ENCODE measurements at places on chromosomes 4 and X.

DNA sequence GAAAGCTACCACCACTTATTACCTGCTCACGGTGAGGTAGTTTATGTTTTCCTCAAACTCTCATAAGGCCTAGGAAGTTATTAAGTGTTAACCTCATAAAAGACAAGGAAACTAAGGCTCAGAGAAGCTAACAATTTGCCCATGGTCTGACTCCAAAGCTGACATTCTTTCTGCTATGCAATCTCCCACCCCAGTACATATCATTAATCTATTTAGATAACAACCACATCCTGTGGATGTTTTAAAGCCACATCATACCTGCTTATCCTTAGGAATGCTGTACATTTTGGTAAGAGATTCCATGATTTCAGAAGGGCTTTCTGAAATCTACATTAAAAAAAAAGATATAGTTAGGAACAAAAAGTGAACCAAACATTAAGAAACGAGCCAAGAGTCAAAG is 55.4 kb downstream of the HUWE1 start:
- no peak for DNase-seq

GRCh38 chr4:41989994-41990364 is 351 bp upstream of the SLC30A9 start:
- no peak for DNase-seq

GRCh38 chr4:83093060-83093640 is 21.4 kb downstream of the PLAC8 start:
- no peak for DNase-seq

DNA sequence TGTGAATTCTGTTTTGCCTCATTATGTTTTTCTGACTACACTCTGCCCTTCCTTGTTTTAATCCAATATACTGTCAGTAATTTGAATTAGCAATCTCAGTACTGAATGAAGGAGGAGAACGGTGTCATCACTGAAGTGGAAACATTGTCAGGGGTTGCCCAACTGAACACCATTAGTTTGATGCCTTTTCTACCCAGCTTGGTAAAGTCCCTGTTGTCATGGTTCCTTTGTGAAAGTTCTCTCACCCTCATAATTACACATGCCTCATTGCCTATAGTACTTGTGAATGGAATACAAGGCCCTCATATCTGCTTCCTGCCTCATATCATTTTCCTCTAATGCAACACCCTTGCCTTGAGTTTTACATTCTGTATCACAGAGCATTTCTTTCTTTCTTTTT is 76.9 kb downstream of the RRAGB start:
- no peak for DNase-seq

- no peak for DNase-seq
Observed at GRCh38 chr4:93199492-93199891, 629.1 kb upstream of the ATOH1 start.

DNA sequence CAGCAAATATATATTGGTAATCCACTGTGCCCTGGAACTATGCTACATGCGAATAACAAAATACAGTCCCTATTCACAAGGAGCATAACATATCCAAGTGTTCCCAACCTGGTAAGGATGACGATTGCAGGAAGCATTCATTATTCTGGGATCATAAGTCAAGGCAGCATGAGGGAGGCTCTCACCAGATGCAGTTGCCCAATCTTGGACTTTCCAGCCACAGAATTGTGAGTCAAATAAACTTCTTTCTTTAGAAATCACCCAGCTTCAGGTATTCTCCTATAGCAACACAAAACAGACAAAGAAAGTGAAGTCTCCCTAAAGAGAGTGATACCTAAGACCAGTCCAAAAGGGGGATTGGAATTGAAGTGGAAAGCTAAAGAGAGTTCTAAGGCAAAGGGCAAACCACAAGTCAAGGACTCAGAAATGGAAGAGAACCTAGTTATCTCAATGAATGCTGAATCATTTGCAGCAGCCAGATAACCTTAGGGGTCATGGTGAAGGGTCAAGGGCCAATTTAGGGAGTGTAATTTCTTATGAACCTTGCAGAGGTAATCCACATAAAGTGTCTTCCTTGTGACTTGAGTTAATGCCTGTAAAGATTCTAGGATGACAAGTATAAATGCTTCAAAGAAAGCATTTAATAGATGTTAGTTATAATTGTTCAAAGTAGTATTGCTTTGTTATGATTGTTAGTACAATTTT is 103.1 kb upstream of the PCDH7 start:
- DNase-seq = no peak

DNA sequence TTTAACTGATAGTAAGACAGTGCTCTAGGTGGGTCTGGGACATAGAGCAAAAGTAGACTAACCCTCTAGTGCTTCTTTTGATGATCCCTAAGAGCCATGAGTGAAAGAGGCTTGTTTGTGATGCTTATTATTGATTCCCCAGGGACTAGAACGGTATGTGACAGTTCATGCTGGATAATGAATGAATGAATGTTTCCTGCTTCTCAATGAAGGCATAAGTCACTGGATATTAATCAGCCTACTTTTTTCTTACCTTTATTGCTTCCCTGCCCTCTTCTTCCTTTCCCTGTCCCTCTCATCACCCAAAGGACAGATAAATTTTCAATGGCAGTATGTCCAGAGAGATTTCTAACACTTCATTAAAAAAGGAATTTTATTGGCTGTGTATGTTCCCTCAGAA is 486.2 kb downstream of the RPA4 start:
- no peak for DNase-seq

DNA sequence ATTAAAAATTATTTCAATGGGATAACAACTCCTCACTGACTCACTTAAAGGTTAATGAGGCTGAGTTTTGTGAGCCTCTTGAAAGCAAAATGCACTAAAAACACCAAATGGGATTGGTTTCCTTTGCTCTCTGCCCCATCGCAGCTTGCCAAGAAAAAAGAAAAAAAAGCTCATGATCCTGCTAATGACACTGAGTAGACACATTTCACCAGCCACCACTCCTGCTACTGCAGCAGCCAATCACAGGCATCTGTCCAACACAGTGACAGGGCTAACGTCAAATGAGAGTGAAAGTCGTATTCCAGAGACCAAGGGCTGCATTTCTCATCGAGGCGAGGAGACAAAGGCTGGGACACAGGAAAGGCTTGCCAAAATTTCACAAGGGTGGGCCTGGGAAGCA is 5.2 kb downstream of the APBB2 start:
- DNase-seq = no peak

Measured in stimulated activated CD4-positive, alpha-beta T cell treated with anti-CD3 and anti-CD28 coated beads, TNF-alpha, amount 100 ng/mL, for 4 hours (primary cell).